ENCODE measurements at places on chromosomes 7 and 10.

GRCh38 chr10:124619802-124620490 is 124.2 kb downstream of the FAM53B start:
- no peak for DNase-seq

DNA sequence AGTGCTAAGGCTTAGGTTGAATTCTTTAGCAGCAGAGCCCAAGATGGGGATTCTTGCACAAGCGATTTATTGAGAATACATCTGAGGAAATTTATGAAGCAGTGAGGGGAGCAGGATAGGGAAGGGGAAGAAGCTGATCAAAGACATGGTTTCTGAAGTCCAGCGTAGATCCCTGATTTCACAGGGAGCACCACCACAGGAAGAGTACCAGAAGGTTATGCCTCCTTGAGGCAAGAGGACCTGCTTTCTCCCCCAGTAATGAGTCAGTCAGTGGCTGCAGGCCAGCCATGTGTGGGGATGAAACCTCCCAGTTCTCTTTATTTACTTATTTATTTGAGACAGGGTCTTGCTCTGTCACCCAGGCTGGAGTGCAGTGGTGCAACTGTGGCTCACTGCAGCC is 35.0 kb upstream of the CBLL1 start:
- DNase-seq: no peak

DNA sequence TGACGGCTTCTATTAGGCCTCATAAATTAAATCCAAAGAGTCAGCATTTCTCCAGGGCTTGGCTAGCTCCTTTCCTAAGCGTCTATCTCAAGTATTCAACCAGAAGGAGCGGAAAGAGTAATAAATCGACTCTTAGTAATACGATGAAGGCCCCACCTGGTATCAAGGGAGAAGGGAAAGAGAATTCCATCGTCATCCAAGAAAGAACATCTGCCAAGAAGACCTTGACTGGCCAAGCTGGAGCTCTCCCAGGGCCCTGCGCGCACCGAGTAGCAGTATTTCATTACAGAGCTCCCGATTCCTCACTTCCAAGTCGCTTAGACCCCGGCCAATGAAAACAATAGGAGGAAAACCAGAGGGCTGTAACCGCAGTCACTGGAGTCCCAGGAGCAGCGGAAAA is 178.0 kb upstream of the FRMD4A start:
- no peak for DNase-seq

DNA sequence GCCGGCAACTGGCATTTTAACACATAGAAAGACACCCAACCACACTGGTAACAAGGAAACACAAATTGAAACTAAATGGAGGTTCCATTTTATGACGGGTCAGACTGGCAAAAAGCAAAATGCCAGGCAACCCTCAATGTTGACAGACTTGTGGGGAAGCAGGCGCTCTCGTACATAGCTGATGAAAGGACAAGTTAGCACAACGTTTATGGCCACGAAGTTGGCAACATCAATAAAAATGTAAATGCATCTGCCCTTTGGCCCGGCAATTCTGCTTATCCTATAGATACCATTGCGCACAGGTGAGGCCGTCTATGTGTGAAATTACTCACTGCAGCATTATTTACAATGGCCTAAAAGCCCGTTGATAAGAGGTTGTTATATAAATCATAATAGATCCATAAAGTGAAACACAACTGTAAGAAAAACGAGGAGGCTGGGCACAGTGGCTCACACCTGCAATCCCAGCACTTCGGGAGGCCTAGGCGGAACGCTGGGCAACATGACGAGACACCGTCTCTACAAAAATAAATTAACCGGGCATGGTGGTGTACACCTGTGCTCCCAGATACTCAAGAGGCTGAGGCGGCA is 39.8 kb downstream of the FOXL3 start:
- DNase-seq: no peak

DNA sequence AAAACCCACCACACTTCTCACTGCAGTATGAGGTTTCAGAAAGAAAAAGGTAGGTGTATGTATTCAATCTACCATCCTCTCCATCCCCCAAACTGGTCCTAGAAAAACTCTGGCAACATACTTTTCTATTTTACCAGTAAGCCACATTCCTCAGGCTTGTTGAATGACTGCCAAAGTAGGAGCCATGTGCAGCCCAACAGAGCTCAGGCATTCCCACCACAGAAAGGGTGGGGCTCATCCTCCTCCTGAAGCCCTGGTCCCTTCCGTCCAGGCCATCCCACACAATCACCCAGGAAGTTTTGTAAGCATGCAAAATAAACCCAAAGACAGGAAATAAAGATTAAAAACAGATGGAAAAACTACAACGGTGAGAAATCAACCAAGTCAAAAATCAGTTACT is 57.2 kb downstream of the MAD1L1 start:
- no peak for DNase-seq

GRCh38 chr7:98826811-98827231 is 43.0 kb downstream of the TMEM130 start:
- DNase-seq: no peak

DNA sequence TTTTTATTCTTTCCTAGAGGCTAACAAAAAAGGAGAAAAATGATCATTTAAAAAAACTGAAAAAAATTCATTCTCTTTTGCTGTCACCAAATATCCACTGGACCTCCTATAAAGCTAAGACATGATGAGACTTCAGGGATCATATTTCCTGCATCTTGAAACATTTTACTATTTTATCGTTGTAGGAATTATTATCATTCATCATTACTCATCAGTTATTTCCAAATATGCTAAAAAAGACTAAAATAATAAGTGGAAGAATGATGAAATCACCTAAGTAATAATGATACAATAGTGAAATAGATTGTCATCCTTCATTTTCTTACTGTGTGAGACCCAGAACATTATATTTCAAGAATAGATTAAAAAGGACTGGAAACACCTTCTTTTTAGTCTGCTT is 28.3 kb downstream of the TAF3 start:
- DNase-seq: no peak

DNA sequence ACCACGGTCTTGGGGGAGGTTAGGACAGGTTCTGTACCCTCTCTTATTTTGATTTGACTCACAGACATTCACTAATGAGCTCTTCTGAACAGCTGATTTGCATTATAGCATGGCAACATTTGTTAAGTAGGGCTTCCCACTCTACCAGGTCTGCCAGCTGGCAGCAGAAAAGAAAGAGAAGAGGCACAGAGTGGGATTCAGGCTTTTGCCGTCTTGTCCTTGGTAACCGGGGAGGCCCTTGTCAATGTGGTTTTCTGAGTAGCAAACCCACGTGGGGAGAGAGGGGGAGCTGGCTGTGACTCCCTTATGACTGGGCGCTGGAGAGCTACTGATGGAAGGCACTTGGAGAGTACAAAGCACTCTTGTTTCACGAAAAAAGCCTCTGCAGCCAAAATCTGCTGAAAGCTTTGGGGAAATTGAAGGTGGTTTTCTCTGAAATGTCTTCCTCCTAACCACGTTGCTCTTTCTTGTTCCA is 355.3 kb upstream of the GALNT17 start:
- peak; percentile 18 for DNase-seq
